MCF 10A (cell line): ENCODE measurements at places on chromosomes 5 and 9.

DNA sequence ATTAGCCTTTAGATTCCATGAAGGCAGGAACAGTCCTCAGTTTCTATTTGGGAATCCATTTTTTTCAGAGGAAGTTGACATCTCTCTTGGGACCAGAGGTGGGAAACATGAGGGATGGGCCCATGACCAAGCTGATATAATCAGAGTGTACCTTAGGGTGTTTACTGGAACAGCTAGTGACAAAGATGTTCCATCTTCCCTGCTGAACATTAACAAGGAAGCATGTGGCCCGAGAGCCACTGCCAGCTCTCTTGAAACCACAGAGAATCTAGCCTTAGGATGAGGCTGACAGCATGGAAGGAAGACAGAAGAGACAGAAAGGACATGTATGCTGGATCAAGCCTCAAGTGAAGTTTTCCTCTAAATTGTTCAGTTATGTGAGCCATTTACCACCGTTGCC is 16.0 kb downstream of the AQP3 start:
- H3K4me1 ChIP-seq = peaks cover 17% of the 10 kb centered on the region
- no peaks in the 10 kb centered on the region for H3K36me3 ChIP-seq
- no peak for DNase-seq
- no peak overlapping the region for H3K4me3 ChIP-seq
- no peak overlapping the region for H3K27ac ChIP-seq
- no peaks in the 10 kb centered on the region for H3K27me3 ChIP-seq

DNA sequence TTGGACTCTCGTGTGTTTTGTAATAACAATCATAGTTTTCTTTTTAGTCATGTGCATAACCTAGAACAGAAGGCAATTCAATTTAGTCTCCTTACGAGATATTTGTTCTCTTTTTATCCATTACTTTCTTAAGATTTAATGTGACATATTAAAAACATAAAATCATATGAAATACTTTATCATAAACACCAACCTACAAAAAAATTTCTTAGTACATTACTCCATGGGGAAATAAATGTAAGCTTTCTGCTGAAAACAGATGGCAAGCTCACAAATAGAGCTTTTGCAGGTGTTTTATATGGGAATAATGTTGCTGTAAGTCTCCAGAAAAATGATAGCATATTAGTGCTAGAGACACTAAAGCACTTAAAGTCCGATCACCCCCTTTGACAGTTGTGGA is 1035.2 kb upstream of the ARRDC3 start:
- no peak overlapping the region for H3K27ac ChIP-seq
- no peak for DNase-seq
- H3K36me3 ChIP-seq = no peaks in the 10 kb centered on the region
- no peaks in the 10 kb centered on the region for H3K4me1 ChIP-seq
- no peak overlapping the region for H3K4me3 ChIP-seq
- no peaks in the 10 kb centered on the region for H3K27me3 ChIP-seq

DNA sequence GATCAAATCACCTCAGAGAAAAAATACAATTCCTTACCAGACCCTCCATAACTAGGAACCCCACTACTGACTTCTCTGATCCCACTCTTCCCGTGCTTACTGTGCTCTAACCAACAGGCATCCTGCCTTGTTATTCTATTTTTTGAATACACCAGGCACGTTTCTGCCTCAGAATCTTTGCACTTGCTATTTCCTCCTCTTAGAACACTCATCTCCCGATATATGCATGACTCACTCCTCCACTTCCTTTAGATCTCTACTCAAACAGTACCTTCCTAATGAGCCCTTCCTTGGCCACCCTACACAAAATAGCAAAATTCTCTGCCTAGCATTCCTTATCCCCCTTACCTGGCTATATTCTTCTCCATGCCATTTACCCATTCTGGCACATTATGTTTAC is 43.9 kb downstream of the MAPKAP1 start:
- H3K27me3 ChIP-seq = no peaks in the 10 kb centered on the region
- H3K4me3 ChIP-seq = no peak overlapping the region
- DNase-seq = peak; percentile 57
- H3K4me1 ChIP-seq = peaks cover 8% of the 10 kb centered on the region
- H3K27ac ChIP-seq = no peak overlapping the region

DNA sequence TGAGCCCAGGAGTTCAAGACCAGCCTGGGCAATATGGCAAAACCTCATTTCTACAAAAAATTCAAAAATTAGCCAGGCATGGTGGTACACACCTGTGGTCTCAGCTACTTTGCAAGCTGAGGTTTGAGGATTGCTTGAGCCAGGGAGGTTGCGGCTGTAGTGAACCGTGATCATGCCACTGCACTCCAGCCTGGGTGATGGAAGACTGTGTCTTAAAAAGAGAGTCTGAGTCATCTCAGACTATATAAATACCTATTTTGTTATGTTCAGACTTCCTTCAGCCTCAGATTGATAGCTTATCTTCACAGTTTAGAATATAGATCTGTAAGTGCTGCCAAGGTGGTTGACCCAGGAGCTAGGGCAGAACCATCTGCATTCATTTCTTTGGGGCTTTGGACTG is 1.6 kb upstream of the PAIP2 start:
- H3K36me3 ChIP-seq = peaks cover 43% of the 10 kb centered on the region
- H3K27ac ChIP-seq = no peak overlapping the region
- peaks cover 20% of the 10 kb centered on the region for H3K4me1 ChIP-seq
- H3K4me3 ChIP-seq = no peak overlapping the region
- no peaks in the 10 kb centered on the region for H3K27me3 ChIP-seq

DNA sequence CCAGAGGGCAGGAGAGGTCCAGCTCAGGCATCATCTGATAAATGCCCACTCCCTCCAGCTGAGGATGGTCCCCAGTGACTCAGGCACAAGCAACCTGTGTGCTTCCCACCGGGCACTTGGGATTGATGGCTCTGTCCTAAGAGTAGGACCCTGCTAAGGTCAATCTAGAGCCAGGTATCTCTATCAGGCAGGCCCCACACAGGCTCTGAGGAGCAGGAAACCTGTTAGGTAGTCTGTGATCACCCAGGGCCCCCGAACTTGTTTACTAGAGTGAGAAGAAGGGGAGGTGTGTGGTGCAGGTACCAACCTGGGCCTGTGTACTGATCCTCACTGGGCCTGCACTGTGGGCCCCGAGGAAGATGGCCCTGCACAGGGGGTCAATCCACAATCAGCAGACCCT is 119.6 kb upstream of the FSTL4 start:
- H3K27ac ChIP-seq = no peak overlapping the region
- no peaks in the 10 kb centered on the region for H3K36me3 ChIP-seq
- H3K4me3 ChIP-seq = no peak overlapping the region
- peaks cover 6% of the 10 kb centered on the region for H3K4me1 ChIP-seq

GRCh38 chr9:137398561-137399468 is 24.1 kb downstream of the EXD3 start:
- peaks cover 20% of the 10 kb centered on the region for H3K36me3 ChIP-seq
- no peak overlapping the region for H3K27ac ChIP-seq
- no peak overlapping the region for H3K4me3 ChIP-seq
- no peaks in the 10 kb centered on the region for H3K27me3 ChIP-seq
- peaks cover 5% of the 10 kb centered on the region for H3K4me1 ChIP-seq
- DNase-seq = no peak

DNA sequence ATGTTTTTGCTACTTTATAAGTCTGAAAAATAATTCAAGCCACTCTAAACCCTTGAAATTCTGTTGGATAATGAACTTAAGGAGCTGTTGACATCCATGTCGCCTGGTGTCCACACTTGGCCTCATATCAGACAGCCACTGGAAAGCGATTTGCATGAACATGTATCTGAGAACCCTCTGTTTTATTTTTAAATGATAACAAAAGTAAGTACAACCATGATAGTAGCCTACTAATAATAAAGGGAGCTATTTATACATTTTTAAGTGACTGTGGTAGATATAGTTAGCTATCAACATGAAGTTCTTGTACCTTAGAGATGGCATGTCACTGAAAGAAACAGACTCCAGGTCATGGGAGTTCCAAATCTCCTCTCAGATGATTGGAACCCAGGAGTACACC is 53.3 kb downstream of the PLCXD3 start:
- H3K36me3 ChIP-seq = no peaks in the 10 kb centered on the region
- no peaks in the 10 kb centered on the region for H3K4me1 ChIP-seq
- H3K27ac ChIP-seq = no peak overlapping the region
- no peak for DNase-seq

- H3K36me3 ChIP-seq = no peaks in the 10 kb centered on the region
- H3K27me3 ChIP-seq = no peaks in the 10 kb centered on the region
- peaks cover 13% of the 10 kb centered on the region for H3K4me1 ChIP-seq
These were observed 78.2 kb downstream of the FAM114A2 start for GRCh38 chr5:153960269-153961215.

DNA sequence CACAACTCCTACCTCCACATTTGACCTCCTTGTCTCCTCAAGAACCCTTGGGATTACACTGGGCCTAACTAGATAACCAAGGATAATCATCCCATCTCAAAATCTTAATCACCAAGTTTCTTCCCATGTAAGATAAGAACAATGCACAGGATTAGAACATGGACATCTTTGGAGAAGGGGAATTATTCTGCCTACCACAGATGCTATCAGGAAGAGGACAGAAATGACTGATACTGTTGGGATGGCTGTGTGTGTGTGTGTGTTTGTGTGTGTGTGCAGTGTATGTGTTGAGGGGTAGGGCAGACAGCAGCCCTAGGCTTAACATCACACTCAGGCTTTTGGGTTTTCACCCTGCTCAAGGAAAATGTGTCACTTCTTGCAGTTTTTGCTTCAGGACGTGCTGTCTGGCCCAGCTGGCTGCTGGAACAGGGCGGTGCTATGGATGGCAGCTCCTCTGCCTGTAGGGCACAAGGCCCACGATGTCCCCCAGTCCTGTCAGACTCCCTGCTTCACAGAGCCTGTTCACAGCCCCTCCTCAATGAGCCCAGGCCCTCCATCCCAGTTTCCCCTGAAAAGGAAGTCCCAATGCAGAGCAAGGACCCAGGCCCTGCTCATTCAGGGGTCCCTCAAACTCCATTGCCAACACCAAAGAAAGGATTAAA is 7.7 kb downstream of the CA9 start:
- H3K36me3 ChIP-seq = peaks cover 52% of the 10 kb centered on the region
- H3K27ac ChIP-seq = no peak overlapping the region
- DNase-seq = no peak
- peaks cover 14% of the 10 kb centered on the region for H3K4me1 ChIP-seq

DNA sequence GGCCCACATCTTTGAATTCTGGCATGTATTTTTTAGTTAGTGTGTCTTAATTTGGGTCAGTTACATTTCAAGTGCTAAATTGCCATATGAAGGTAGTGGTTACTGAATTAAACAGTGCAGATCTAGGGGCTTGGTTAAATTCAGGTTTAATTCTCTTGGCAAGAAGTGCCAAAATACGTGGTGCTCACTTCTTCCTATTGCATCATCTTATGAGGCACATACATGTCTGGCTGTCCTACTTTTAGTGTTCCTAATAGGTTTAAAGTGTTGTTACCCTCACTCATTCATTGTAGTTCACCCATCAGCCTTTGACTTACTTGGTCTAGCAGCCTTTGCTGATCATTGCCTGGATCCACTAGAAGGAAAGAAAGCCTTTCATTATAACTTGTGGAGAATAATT is 59.5 kb downstream of the RPS6 start:
- H3K36me3 ChIP-seq = peaks cover 38% of the 10 kb centered on the region
- peak; percentile 5 for DNase-seq
- H3K4me1 ChIP-seq = peaks cover 5% of the 10 kb centered on the region
- H3K27ac ChIP-seq = no peak overlapping the region

GRCh38 chr9:105503881-105504280 is 54.0 kb upstream of the FKTN start:
- peak; percentile 5 for DNase-seq
- H3K4me3 ChIP-seq = no peak overlapping the region
- H3K27me3 ChIP-seq = no peaks in the 10 kb centered on the region
- H3K27ac ChIP-seq = peak overlapping the region; percentile 83

DNA sequence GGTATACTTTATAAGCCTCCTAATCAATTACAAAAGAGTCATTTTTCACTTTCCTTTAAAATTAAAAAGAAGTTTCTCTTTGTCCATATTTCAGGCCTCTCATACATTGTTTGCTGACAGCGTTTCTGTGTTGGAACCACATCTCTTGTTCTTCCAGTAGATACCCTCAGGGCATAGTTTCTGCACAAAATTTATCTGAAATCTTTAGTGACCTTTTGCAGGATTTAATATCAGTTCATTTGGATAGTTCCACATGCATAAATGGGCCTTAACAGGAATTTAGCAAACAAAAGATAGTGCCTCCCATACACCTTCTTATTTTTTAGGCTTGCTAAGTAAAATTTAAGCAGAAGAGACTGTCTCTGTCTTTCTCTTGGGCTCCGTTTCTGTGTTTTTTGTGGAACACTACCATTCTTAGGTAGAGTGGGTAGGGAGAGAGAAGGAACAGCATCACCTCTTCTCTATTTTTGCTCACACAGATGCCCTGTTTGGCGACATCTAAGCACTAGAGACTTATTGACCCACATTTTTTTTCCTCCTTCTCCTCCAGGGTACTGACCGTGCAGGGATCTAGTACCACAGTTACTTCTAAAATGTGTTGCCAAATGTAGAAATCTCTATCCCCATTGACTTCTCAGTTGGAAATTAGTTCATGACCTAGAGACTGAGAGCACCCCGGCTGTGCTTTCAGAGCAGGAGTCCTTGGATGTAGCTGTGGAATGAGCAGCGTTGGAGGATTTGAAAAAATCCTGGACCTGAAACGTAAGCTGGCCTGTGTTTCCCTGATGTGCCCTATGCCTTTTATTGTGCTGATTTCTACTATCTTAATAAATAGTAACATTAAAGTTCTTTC is 22.1 kb downstream of the ARHGAP26 start:
- H3K4me1 ChIP-seq = no peaks in the 10 kb centered on the region
- H3K27me3 ChIP-seq = no peaks in the 10 kb centered on the region
- H3K4me3 ChIP-seq = no peak overlapping the region
